Kidney capillary endothelial cell (primary cell): ENCODE measurements at places on chromosomes 5 and 9.

GRCh38 chr9:131838530-131839280 lies 98.8 kb upstream of the RAPGEF1 start:
- no peak for DNase-seq

DNA sequence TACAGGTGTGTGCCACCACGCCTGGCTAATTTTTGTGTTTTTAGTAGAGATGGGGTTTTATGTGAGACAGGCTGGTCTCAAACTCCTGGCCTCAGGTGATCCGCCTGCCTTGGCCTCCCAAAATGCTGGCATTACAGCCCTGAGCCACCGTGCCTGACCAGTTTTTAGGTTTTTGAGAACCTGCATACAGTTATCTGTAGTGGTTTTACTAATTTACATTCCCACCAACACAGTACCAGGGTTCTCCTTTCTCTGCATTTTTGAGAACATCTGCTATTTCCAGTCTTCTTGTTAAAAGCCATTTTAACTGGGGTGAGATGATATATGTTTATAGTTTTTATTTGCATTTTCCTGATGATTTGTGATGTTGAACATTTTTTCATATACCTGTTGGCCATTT lies 12.8 kb downstream of the DMXL1 start:
- no peak for DNase-seq

- DNase-seq, result no peak
These were observed 2.9 kb downstream of the TTC23L start for GRCh38 chr5:34841816-34842215.

GRCh38 chr5:92543201-92543600 lies 1037.8 kb downstream of the NR2F1-AS1 start:
- no peak for DNase-seq

DNA sequence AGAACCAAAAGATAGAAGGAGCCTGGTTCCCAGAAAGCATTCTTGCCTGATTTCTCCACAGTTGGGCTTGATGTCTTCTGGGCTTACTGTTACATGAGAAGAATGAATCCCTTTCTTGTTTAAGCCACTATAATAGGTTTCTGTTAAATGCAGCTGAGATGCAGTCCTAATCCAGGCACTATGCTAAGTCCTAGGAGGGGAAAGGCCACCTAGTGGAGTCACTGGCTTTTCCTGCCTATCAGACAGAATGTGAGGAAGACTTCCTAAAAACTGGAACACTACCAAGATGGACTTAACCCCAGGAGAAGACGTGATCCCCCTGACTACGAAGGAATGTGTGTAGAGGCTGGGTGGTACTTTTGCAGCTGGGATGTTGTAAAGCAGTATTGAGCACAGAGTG lies 34.3 kb upstream of the FSD1L start:
- peak; percentile 16 for DNase-seq

DNA sequence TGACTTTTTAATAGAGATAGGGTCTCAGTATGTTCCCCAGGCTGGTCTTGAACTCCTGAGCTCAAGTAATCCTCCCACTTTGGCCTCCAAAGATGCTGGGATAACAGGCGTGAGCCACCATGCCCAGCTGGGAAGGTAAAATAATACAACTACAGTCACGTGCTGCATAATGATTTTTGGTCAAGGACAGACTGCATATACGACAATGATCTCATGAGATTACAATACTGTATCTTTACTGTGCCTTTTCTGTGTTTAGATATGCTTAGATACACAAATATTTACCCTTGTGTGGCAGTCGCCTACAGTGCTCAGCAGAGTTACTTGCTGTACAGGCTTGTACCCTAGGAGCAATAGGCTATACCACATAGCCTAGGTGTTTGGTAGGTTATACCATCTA lies 14.2 kb upstream of the IRF1 start:
- DNase-seq, result no peak

GRCh38 chr5:131679911-131680310 lies 44.9 kb upstream of the RAPGEF6 start:
- DNase-seq, result no peak

DNA sequence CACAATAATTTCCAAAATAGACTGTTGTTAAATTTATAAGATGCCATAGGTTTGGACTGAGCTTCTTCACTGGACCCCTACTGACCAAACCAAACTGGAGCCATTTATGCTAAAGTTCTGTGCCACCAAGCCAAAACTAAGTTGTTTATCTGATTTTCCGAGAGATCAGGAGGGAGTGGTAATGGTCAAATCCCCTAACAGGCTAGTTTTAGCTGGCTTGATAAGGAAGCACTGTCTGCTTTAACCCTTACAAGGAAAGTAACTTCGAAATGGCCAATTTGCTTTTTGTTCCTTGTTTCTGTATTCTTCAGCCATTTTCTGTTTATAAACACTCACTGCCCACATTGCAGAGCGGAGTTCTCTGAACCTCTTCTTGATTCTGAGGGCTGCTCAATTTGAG lies 246.8 kb upstream of the TUT7 start:
- no peak for DNase-seq

DNA sequence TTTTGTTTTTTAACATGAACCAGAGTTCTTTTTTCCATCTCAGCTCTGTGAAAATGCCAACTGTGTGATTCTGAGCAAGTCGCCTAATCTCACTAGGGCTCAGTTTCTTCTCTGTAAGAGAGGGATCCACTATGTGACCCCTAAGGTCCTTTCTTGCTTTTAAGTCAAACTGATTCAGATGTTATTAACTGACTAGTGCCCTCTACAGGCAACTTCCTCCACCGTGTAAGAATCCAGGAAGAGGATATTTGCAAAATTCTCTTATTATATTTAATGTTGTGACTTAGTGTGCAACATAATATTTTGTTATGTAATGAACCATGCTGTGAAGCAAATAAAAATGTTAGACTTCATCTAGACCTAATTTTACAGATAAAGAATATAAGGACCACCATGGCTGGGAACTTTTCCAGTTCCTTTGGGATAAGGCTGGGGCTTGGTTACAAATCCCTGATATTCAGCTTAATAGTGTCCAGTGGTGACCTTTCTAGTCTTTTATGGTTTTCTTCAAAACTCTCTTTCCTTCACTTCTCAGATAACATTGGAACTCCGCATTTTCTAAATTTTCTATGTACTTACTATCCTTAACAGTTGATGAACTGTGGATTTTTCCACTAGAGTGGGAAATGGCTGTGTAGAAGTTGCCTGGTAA lies 244.7 kb downstream of the PIK3R1 start:
- DNase-seq, result peak; percentile 70

GRCh38 chr9:124257070-124257843 lies 492 bp upstream of the NEK6 start:
- DNase-seq, result no peak

DNA sequence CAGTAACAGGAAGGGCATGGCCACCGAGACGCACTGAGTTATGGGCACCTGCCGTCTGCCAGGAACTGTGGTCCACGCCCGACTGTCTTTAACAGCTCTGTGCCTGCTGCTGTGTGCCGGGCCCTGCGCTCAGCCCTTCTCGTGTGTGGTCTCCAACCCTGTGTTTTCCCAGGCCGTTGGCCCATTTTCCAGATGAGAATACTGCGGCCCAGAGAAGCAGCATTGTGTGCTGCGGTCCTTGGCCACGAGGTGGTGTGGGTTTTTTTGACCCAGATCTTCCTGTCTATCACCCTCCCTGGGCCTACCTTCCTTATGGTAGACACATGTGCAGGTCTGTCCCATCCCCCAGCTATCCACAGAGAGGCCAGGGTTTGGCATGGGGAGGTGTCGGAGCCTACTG lies 47.0 kb downstream of the RXRA start:
- no peak for DNase-seq

GRCh38 chr5:171648279-171649074 lies 137.1 kb upstream of the SMIM23 start:
- no peak for DNase-seq

GRCh38 chr5:151722546-151722945 lies 35.8 kb upstream of the SPARC start:
- no peak for DNase-seq

GRCh38 chr9:100229561-100229960 lies 123.2 kb downstream of the TEX10 start:
- DNase-seq, result no peak

DNA sequence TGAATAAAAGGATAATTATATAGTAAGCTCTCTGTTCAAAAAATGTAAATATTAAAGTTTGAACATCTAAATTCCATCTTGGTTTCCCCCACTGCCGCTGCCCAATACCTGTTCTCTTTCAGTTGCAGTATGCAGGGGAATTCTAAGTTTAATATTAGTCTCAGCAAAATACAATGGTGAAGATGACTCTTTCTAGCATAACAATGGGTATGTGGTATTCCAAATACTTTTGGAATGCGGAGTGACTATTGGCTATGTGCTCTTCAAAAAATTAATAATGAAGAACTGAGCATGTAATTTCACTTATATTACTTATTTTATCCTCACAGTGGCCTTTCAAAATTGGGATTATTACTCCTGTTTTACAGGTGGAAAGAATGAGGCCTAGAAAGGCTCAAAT lies 3.4 kb downstream of the CDKN2B-AS1 start:
- no peak for DNase-seq

DNA sequence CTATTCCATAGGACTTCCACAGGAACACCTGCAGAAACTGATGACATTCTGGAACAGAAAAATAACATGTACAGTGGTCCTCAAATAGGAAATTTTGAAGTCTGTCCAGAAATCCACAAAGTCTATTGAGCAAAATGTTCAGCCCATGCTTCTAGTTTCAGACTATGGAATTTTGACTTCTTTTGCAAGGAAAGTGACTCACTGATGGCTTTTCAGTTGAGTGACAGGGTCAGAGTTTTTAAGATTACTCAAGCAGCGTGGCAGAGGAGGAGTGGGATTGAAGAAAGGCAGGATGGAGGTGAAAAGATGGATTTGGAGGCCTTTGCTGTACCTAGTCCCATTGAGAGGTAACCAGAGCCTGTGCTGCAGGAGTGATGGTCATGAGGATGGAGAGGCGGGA lies 151.5 kb downstream of the GOLPH3 start:
- DNase-seq, result no peak
